Activated T-helper 17 cell treated with anti-CD3 and anti-CD28 coated beads, Interleukin-2, amount 50 U/mL, for 72 hours (primary cell): ENCODE measurements at places on chromosomes 4 and X. TPM values are rescaled to one million over a fixed set of nuclear protein-coding genes. Genes with fewer than 3 reads are reported as not detected.

The SRPX2 gene
- total RNA-seq: not detected

The CT45A5 gene
- total RNA-seq: not detected

The REPS2 gene
- 0.26 TPM for total RNA-seq

DNA sequence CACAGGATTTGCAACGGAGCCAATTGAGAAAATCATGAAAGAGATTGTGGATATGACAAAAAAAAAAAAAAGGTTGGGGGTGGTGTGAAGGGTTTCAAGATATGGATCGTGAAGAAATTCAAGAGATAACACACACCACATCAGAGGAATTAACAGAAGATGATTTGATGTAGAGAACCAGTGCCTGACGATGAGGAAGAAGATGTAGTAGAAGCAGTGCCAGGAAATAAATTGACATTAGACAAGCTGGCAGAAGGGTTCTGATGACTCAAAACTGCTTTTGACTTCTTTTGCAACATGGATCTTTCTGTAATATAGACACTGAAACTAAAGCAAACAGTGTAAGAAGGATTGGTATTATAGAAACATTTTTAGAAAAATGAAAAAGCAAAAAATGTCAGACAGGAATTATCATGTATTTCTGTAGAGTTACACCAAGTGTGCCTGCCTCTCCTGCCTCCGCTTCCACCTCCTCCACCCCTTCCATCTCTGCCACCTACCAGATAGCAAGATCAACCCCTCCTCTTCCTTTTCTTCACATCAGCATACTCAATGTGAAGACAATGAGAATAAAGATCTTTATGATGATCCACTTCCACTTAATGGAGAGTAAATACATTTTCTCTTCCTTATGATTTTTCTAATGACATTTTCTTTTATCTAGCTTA, 127.5 kb upstream of the OTUD4 start:
- peak; percentile 46 for ATAC-seq

- no peak for ATAC-seq
Measured at GRCh38 chr4:27008679-27009078, 148.0 kb downstream of the STIM2 start.

- peak; percentile 68 for ATAC-seq
Measured at GRCh38 chr4:38860788-38861424, 4.3 kb upstream of the TLR6 start.

GRCh38 chr4:43379016-43379415, 486.5 kb downstream of the GRXCR1 start:
- no peak for ATAC-seq

DNA sequence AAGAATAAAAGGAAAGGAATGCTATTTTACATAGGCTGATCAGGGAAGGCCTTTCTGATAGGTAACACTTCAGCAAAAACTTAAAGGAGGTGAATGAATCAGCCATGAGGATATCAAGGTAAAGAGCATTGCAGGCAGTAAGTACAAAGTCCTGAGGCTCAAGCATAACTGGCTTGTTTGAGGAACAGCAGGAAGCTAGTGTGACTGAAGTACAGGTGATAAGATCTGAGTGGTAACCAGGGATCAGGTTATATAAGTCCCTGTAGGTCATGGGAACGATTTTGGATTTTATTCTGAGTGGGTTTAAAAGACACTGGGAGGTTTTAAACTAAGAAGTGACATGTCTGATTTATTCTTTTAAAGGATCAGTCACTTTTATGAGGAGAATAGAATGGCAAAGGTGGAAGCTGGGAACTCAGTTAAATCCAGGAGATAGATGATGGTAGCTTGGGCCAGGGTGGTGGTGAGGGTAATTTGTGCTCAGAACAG, 47.1 kb upstream of the THOC2 start:
- no peak for ATAC-seq

- no peak for ATAC-seq
Measured at GRCh38 chr4:140121646-140122045, 32.3 kb downstream of the MAML3 start.

- ATAC-seq: no peak
Measured at GRCh38 chrX:109464231-109464630, 17.7 kb downstream of the GUCY2F start.

DNA sequence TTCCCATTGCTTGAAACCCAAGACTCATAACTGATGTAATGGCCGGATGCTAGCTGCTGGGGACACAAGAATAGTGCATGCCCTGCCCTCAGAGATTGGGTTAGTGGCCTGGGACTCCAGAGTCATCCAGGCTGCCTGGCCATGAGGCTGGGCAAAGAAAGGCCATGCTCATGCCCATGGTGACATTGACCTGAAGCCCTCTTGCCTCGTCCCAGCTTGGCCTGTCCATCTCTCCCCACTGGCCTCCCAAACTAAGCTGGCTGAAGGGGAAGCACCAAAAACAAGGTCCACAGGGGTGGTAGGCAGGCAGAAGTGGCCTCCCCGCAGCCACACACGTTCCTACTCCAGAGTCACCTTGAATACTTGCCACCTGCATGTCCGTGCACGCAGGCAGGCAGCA, 141.8 kb downstream of the EVC2 start:
- no peak for ATAC-seq
